ENCODE measurements at places on chromosomes 11 and 22. TPM values are rescaled to one million over a fixed set of nuclear protein-coding genes. Genes with fewer than 3 reads are reported as not detected.
A peak's percentile ranks its signal among the peaks of the same experiment; 100 is the strongest.

- DNase-seq, result peak; percentile 86
Measured at GRCh38 chr22:38240734-38241252, 32.0 kb downstream of the TMEM184B start.

- DNase-seq, result no peak
Measured at GRCh38 chr11:59012398-59013265, 73.3 kb downstream of the GLYATL1 start.

DNA sequence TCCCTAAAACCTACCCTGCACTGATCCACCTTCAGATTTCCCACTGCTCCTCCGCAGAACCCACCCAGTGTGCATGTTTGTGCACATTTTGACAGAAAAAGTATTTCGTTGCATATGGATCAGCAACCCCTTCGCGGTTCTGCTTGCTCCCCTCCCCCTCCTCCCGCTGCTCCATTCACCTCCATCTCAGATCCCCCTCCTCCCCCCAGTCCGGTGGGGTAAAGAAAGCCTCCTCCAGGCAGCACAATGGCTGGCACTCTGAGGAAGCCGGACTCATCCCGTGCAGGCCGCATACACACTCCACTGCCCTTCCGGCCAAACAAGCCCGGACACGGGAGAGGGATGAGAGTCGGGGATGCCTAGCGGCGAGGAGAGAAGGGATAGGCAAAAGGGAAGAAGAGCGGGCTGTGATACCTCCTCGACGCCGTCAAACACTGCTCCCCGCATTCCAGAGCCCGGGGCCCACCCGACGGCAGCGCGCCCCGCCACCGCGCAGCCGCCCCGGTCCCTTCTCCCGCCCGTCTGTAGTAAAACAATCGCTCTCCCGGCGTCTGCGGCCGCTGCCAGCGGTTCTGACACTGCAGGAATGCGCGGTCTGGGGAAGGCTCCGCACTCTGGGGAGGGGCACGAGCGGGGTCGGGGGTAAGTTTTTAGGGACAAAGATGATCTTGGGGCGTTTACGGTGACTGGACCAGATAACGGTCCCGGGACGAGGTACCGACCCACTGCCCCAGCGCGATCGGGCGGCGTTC is 915 bp downstream of the FEZ1 start:
- peak; percentile 52 for DNase-seq

- no peak for DNase-seq
Measured at GRCh38 chr11:32225571-32226285, 134.9 kb downstream of the RCN1 start.

GRCh38 chr11:109972939-109973338 is 120.3 kb upstream of the ZC3H12C start:
- DNase-seq, result peak; percentile 12

GRCh38 chr11:78420796-78421209 is 3.2 kb upstream of the GAB2 start:
- DNase-seq, result peak; percentile 83

DNA sequence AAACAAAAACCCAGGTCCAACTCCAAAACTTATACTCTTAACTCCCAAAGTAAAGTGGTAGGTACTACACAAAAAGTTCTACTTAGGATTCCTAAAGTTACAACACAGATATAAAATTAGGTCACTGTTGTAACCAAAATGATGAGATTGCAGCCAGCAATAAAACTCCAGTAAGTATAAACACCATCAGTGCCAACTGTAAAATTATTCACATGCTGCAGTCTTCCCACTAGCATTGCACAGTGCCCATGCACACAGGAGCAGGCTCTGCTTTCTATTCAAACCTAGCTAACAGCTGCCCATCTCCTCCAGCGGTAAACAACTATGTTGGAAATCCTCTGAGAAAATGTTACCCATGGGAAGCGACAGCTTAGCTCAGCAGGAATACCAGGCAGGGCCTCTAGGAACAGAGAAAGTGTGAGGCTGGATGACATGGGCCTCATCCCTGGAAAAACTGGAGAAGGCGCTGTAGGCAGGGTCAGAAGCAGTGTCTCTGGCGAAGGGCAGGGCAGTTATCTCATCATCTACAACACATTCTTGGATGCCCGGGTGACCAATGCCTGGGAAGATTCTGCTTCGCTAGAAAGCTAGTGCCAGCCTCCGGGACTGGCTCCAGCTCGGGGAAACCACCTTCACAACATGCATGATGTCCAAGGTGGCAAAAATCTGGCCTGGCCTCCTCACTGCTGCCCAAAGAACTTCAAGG is 9.1 kb downstream of the CPT1A start:
- DNase-seq, result no peak

DNA sequence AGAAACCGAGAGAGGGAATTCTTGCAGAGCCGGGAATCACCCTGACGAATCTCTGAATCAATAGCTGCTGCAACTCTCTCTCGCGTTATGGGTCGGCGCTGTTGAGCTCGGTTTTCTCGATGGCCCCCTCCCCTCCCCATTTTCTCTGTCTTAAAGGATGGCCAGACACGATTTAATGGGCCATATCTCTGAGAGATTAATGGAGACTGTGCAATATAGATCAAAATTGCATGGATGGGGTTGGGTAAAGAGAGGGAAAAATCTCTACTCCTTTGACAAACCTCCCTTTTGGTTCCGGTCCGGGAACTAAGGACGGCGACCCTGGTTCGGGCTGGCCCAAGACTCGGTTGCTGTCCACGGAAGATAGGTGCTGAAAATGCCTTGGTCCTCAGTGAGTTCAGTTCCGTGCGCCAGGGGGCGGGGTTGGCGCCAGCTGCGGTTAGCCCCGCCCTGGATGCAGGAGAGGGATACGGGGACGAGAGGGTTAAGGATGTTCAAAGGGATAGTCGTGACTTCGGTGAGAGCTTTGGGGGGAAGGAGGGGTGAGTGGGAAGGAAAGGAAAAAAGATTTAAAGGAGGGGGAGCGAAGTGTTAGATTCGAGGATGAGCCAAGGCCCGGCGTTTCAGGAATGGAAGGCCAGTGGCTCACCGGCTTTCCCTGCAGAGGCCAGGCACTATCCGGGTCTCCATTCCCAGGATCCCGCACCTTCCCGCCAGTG is 103.6 kb upstream of the HSD17B12 start:
- peak; percentile 53 for DNase-seq

DNA sequence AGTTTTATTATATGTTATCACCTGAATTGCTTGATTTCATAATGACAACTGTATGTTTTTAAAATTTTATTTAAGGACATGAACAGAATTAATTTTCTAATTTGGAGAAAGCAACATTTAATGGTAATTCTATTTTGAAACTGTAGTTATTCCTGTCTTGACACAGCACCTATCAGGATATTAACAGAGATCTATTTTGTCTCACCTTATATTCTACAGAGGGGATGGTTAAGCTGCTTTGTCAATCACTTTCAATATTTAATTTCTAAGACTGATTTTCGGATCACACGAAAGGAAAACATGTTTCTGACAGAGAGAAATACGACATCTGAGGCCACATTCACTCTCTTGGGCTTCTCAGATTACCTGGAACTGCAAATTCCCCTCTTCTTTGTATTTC is at the start of gene OR5D16:
TSS of gene OR5D16 (plus strand) at position 301 of the 400 bp plus-strand sequence. CDS start at position 301, 0 bp downstream.
- DNase-seq, result no peak

DNA sequence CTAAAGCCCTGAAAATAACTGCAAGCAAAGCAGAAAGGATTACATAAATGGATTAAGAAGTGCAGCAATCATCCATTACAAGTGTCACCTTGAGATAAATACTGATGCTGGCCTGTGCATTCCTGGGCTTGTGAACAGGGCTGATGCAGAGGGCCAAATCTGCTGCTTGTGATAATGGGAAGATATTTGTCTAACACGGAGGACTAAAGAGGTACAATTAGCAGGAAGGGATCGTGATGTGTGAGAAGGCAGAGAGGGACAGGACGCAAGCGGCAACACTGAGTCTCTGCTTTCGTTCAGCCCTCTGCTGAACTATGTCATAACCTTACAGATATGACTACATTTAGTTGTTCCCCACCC is 107.7 kb upstream of the DDI1 start:
- no peak for DNase-seq

DNA sequence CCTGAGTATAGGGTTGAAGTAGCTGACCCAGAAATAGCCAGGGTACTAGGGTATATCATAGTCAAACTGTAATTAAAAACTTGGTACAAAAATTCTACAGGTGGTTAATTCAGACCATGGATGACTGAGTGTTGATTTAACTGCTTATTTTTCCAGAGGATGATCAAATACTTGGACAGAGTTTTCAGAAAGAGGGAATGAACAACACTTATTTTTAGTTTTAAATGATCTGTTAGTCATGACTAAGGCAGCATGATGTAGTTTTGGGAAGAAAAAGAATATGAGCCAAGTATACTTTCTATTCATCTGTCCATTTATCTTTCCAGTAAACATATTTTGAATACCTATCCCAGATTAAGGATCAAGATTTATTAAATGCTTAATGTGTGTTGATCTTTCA is 19.8 kb upstream of the CCDC89 start:
- peak; percentile 41 for DNase-seq

DNA sequence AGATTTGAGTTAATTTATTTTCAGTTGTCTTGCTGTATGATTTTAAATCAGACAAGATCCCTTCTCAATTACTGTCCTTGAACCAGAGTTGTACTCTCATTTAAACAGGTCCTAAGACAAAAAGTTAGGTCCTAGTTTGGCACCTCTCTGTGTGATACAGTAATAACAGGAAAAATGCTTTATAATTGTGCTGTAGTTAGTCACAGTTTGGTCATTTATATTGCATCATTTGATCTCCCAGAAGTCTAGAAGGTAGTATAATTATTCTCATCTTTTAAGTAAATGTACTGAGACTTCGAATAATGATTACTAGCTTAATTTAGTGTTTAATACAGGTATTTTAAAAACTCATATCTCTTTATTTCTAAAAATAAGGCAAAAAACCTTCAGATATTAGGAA is 18.1 kb upstream of the LUZP2 start:
- DNase-seq, result no peak

DNA sequence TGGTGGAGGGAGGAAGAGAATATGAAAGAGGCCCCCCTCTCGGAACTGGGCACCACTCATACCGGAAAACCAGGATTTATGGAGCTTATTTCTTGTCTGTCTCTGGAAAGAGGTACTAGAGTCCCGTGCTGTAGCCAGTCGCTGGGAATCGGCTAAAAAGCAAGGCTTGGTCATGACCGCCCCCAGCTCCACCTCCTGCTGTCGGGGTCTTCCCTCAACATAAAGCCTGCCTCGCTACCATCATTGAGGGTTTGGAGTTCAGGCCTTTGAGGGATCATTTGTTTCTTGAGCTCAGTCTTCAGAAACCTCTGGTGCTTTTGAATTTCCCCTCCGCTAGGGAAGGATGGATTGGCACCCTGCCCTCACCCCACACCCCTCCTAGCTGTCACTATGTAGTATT is 97.1 kb downstream of the TSPAN18 start:
- DNase-seq, result no peak

DNA sequence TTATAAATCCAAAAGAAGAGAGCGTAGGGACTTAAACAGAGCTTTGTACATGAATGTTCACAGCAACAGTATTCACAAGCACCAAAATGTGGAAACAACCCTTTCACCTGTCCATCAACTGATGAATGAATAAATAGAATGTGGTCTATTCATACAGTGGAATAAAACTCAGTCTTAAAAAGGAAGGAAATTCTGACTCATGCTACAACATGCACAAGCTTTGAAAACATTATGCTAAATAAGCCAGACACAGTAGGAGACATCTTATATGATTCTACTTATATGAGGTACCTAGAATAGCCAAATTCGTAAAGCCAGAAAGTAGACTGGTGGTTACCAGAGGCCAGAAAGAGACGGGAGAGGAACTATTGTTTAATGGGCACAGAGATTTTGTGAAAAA is 74.3 kb downstream of the SHANK2 start:
- DNase-seq, result no peak

GRCh38 chr11:124807660-124808270 is 7.6 kb upstream of the MSANTD2 start:
- DNase-seq, result no peak

DNA sequence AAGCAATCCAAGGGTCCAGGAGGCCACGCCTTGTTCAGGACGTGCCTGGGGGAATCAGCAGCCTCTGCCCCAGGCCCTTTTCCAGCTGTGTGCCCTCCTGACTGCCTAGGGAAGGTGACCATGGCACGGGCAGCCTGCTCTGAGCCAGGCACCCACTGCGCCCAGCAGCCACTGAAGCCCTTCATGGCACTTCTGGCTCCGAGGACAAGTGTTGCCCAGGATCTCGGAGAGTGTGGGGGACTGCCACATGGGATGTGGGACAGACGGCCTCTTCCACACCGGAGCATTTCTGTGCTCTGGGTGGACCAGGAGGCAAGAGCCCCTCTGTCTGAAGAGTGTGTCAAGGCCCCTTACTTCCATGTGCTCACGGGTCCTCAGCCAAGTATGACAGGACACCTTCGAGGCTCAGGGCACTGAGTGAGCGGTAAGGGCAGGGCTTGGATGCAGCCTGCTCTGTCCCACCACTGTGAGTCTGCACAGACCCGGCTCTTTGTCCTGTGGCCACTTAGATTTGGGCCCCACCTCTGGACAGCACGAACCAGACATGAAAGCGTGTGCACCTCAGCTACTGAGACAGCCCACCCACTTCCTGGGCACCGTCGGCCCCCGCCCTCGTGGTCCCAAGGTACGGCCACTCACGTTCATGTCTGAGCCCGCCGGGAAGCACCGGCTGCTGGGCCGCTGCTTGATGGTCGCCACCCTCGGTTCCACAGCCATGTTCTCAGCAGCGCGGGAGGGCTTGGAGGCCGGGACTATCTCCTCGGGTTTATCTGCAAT is 93.6 kb downstream of the CTTN start:
- no peak for DNase-seq

GRCh38 chr22:46329616-46330015 is 5.9 kb upstream of the TRMU start:
- DNase-seq, result no peak

DNA sequence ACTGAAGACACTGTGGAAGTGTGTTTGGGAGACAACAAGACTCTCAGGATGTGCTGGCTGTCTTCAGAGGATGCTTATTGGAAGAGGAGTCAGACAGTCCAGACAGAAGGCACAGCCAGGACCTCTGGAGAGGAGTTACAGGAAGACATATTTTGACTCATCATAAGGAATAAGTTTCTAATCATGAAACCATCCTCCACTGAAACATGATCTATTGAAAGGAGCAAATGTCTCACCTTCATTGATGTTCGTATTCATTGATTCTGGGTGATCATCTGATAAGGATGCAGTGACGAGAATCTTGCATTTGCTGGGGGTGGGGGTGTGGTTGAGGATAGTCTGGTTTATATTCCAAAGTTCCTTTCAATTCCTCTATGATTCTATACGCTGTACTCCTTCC is 2.5 kb upstream of the CXCR5 start:
- DNase-seq, result no peak

DNA sequence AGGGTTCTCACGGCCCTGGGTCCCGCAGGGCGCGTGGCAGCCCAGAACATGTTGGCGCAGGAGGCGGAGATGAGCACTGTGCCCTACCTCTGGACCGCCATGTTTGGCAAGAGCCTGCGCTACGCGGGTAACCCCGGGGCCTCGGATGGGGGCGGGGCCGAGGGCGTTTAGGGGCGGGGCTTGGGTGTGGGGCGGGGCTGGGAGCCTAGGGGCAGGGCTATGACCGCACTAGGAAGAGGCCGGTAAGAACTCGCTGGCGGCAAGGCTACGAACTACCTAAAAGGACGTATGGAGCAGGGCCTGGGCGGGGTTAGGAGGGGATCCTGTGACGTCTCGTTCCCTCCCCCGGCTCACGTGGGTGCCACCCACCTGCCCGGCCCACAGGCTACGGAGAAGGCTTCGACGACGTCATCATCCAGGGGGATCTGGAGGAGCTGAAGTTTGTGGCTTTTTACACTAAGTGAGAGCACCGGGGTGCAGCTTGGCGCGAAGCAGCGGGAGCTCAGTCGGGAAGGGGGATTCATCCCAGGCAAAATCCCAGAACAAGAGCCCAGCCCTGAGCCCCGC is 2.8 kb upstream of the LZTR1 start:
- DNase-seq, result peak; percentile 49

Gene TESMIN
- total RNA-seq, result not detected

Gene TMEM86A
- total RNA-seq, result 0.27 TPM

Gene OR52E8
- total RNA-seq, result not detected

Gene ADORA2A
- total RNA-seq, result 0.74 TPM

Measured in fibroblast of the aortic adventitia (primary cell).